Mesenteric fat pad (tissue), 1 donor: ENCODE measurements at places on chromosomes 13 and 19. TPM values are rescaled to one million over a fixed set of nuclear protein-coding genes. Genes with fewer than 3 reads are reported as not detected.

DNA sequence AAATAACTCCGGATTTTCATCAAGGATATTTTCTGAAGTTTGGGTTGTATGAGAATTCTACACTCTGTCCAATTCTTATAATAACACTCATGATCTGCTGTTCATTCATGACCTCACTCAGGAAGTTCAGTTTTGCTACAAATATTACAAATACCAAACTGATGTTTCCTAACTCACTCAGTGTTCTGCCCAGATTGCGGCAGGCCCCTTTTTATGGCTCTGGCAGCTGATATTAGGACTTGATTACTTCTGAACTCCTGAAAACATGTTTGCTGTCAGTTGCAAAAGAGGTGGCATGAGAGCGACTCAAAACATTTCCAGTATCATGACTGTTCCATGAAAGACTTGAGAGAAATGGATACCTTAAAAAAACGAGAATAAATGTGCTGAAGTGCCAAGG lies 188.0 kb downstream of the RGCC start:
- no peak for DNase-seq

DNA sequence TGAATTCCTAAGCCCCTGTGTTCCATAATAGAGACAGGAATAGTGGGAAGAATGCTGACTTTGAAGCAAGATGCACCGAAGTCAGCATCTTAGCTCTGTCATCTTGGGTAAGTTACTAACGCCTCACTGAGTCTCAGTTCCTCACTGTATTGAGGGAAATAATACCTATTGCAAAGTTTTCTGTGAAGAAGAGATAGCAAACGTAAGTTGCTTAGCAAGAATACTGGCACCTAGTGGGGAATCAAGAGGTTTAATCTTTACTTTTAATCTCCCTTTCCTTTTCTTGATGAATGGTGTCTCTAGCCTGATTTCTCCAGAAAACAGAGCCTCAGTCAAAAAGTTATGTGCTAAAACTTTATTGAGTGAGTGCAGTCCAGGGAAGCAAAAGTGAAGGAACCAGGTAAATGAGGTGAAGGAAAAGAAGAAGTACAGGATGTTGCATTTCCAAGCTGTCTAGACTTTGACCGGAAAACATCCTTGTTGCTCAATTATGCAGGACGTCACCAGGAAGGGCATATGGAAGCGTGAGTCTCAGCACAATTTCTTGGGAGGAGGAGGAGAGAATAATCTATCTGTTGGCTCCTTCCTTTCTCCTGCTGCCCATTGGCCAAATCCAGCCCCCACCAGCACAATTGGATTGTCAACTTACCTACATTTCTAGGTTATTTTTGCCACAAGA lies 210.0 kb downstream of the B3GLCT start:
- no peak for DNase-seq

DNA sequence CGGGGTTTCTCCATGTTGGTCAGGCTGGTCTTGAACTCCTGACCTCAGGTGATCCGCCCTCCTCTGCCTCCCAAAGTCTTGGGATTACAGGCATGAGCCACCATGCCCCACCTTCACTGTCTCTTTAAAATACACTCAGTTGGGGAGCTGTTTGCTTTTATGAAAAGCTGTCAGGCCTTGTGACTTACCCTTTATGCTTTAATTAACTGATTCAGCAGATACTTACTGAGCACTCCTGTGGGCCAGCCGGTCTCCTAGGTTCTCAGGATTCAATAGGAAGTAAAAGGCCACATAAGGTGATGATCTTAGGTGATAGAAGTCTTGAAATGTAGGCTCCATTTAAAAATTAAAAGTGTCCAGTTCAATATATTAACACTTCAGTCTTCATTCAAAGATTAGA lies 7.5 kb downstream of the UBAC2 start:
- no peak for DNase-seq

Gene FUT2
- total RNA-seq: 0.19 TPM

Gene KLHL1
- not detected for total RNA-seq

GRCh38 chr13:43363156-43363953 lies 340.0 kb downstream of the DNAJC15 start:
- DNase-seq: no peak

GRCh38 chr13:48477191-48477855 lies 55.6 kb downstream of the RCBTB2 start:
- DNase-seq: no peak

Gene GRK1
- total RNA-seq: not detected

DNA sequence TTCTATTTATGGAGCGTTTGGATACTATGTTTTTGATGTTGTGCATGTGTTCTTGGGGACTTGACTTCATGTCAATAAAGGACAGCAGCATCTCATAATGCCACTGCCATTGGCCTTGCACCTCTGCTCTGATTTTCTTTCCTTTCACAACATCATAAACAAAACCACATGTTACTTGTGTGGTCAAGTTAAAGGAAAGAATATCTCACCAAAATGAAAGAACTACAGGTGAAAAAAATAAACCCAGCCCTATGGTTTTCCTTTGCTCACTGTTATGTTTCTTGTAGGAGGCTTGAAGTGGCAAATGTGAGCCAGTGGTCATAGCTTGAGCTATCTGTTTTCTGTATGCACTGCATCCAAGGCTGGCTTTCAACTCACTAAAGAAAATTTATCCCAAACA lies 240.4 kb downstream of the KCNRG start:
- no peak for DNase-seq

Gene RPS15
- total RNA-seq: 909 TPM

DNA sequence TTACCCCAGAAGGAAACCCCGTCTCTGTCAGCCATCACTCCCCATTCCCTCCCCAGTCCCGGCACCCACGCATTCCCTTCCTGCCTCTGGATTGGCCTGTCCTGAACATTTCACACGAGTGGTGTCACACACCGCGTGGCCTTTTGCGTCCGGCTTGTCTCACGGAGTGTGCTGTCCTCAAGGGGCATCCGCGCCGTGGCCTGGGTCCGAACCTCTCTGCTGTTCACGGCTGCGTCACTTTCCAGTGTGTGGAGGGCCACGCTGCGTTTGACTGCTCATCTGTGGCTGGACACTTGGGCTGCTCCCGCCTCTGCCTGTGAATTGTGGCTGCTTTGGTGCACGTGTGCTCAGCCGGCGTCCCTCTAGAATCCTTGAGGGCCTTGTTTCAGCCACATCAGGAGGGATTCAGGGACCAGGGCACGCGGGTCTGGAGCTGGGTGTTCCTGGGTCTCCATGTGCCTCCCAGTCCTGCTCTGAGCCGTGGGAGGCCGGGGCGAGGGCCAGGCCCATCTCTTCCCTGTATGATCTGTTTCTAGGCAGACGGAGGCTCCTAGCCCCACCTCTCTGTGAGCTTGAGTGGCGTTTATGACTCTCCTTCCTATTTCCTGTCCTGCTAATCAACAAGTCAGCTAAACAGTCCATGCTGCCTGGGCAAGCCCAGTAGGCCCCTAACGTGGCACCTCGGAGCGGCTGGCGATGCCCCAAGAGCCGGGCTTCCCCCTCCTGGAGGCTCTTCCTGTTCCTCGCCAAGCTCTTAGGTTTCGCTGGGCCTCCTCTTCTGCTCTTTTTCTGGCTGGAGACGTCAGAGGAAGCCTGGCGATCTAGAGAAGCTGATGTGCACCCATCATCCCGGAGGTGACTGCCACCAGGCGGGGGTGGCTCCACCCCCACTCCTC lies 8.1 kb downstream of the STK11 start:
- DNase-seq: no peak

GRCh38 chr13:109517517-109517916 lies 268.9 kb downstream of the IRS2 start:
- DNase-seq: no peak

- DNase-seq: no peak
Measured at GRCh38 chr13:106275446-106276032, 259.9 kb downstream of the EFNB2 start.

DNA sequence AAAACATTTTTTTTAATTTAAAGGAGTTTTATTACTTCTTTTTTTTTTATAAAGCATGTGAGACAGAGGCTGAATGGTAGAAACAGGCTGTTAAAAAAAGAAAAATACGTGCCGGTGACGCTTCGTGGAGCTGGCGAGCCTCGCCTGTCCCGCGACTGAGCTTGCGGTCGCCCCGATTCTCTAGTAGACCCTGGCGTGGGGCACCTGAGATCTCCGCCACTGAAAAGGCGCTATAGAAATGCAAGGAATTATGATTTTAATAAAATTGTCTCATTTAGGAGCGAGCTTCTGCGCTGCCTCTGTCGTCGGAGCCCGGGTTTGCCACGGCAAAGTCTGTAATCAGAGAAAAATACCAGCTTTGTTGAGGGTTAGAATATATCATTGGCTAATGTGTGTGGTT lies 18.4 kb downstream of the NFIX start:
- DNase-seq: no peak

DNA sequence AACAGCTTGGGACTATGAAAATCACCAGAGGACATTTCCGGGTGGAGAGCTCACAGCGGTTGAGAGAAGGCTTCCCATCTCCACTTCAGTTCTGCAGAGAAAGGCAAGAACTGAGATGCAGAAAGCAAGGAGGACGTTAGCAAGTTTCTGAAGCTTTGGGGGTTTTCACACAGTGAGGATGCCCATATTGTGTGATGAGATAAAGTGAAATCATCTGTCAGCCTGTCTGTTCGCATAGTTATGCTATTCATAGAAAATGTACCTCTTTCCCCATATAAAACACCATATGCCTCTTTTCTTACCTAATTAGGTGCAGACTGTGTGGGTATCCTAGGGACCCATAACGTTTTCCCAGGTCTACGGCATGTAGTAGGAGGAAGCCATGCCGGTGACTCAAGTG lies 27.5 kb downstream of the ZIC5 start:
- no peak for DNase-seq

DNA sequence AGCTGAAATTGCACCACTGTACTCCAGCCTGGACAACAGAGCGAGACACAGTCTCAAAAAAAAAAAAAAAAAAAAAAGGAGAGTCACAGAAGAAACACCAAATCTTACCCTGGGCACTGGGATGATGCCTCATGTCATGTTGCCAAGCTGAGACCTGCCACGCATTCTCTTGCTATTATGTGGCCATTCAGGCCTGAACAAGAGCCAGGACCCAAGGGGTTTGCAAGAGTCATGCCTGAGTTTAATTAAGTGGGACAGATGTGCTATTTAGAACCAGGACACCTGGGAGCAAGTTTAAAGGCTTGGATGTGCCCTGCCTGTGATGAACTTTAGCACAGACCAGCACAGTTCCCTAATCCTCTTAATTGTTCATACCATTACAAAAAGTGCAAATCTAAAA lies 9.8 kb downstream of the PNMA8A start:
- DNase-seq: no peak

DNA sequence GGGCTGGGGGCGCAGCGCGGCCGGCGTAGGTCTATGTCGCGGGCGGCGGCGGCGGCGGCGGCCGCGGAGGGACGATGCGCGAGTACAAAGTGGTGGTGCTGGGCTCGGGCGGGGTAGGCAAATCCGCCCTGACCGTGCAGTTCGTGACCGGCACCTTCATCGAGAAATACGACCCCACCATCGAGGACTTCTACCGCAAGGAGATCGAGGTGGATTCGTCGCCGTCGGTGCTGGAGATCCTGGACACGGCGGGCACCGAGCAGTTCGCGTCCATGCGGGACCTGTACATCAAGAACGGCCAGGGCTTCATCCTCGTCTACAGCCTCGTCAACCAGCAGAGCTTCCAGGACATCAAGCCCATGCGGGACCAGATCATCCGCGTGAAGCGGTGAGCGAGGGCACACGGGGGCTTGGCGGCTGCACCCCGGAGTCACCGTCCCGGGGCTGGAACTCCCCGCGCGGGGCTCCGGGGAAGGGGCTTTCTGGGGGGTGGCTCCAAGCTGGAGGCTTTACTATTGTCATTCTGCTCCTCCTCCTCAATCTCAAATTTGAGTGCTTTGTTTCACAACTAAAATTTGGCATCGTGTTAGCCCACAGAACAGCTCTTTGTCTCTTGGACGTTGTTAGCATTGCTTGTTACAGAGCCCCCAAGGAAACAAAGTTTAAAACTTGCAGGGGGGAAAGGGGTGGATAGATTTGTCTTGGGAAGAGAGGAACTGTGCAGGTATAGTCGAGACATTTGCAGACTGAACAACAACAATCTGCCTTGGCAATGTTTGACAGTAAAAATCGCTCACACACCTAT lies 630 bp downstream of the RAP2A start:
- DNase-seq: peak; percentile 89

GRCh38 chr19:49447485-49448431 lies 3.9 kb downstream of the PIH1D1 start:
- no peak for DNase-seq

- no peak for DNase-seq
Measured at GRCh38 chr13:71412231-71412630, 454.8 kb downstream of the DACH1 start.

DNA sequence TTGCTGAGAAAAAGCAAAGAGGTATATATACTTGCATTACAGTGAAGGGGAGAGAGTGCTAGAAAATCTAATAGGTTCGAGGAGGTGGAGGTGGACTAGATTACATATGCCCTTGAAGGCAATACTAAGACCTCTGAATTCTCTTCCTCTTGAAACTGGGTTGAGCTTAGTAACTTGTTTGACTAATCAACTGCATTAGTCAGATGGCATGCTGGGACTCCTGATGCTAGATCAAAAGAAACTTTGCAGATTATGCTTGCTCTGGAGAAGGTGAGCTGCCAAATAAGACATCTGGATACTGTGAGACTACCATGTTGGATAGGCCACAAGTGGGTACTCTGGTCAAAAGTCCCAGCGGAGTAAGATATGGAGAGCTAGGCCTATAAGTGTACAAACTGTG lies 331.3 kb downstream of the KLF5 start:
- DNase-seq: no peak

DNA sequence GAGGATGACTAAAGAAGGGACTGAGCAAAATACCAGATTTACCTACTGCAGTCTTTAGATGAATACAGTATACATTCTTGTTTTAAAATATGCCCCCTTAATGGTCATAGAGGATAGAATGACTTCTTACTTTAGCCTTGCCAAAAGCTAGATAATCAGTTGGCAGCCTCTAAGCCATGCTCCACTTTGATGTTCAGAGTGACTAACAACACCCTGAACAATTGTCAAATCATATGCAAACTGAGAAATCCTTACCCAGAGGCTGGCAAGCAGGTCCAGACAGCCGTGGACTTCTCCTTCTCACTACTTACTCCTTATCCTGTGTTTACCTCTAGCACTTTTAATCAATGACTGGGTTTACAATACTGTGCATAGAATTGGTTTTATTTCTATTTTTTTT lies 23.6 kb upstream of the PHF11 start:
- no peak for DNase-seq
